ENCODE measurements at places on chromosomes 7 and 10.

- DNase-seq: no peak
Observed at GRCh38 chr7:27155816-27156507, 513 bp downstream of the HOXA7 start.

GRCh38 chr7:27191161-27191731 is 6.2 kb upstream of the HOXA11 start:
- no peak for DNase-seq

GRCh38 chr10:21511946-21512572 is 13.4 kb downstream of the SKIDA1 start:
- DNase-seq: no peak

DNA sequence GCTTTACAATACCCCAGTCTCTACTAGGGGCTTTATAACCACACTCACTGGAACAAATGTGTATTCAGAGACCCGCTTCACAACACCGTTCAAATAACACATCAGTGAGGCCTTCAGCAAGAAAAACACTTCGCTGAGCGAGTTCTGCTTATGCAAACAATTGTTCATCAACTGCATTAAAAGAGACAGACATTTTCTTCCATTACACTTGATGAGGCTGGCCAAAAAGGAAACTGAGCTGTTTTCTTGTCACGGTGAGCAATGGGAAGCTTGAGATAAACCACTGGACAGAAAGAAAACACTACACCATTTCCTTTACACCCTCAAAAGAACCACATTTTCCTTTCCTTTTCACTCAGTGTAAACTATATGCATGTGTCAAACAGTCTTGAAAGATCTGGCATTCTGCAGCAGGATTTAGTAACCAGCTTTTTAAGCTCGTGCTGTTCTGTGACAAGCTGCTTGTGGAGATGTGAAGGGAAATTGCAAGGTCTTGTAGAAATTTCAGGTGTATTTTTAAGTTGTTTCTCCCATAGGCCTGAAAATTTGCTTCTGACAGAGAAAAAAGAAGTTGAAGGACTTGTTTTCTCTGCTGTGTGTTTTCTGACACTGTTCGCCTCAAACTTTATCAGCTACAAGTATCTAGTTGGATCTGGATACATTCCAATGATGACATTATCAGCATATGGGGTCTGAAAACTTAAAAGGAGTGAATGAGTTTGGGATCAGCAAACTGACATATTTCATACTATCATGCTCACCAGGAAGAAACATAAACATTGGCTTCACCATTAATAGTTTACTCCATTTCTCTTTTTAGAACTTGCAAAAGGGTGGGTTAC is 693.1 kb downstream of the PARD3 start:
- DNase-seq: no peak

- DNase-seq: no peak
Observed at GRCh38 chr7:108253275-108254044, 123.3 kb upstream of the LAMB4 start.

- DNase-seq: no peak
Observed at GRCh38 chr7:1025743-1026581, 18.4 kb upstream of the GPR146 start.

- no peak for DNase-seq
Observed at GRCh38 chr10:47357131-47357582, 9.0 kb downstream of the RBP3 start.

- DNase-seq: no peak
Observed at GRCh38 chr7:153432063-153432462, 620.1 kb upstream of the DPP6 start.

- DNase-seq: no peak
Observed at GRCh38 chr10:70753841-70754621, 31.1 kb downstream of the TBATA start.

DNA sequence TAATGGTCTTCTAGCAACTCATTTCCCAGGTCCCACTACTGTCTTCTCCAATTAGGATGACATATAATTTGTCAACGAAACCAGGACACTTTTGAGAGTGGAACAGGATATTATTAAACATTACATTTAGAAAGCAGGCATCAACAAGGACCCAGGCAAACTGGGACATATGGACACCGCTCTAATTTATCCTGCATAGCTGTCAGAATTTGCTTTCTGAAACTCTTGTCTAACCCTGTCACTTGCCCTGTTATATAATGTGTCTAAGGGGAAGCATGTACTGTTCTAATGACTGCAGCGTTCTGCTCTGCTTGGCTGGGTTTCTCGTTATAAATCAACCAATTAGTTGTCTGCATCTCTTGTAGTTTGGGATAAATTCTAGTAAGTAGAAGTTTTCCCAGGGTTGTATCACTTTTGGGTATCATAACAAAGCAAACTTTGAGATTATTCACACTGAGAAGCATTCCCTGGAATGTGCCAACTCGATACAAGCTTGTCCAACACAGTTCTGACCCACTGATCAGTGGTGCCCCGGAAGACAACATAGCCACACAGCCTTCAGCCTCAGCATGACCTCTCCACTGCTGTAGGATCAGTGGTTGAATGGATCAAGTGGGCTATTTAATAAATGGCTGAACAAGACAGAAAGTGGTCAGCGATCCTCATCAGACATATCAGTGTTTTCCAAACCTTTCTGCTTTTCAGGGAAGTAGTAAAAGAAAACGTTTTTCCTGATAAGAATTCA is 228.1 kb downstream of the KIF20B start:
- no peak for DNase-seq

DNA sequence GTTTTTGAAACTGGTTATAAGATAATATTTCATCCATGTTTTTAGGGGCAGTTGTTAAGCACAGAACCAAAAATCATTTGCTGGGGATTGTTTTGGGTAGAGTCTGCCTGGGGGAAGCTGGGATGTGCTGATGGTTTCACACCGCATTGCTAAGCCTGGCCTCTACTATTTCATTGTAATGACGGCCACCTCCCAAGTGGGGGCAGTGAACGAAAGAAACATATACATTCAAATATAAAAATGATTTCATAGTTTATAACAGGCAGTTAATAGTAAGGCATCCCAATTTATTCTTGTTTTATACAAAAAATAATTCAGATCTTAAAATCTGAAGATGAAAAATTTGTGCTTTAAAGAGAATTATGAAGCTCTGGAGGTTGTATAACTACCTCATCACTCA is 750.8 kb downstream of the REEP3 start:
- DNase-seq: no peak

DNA sequence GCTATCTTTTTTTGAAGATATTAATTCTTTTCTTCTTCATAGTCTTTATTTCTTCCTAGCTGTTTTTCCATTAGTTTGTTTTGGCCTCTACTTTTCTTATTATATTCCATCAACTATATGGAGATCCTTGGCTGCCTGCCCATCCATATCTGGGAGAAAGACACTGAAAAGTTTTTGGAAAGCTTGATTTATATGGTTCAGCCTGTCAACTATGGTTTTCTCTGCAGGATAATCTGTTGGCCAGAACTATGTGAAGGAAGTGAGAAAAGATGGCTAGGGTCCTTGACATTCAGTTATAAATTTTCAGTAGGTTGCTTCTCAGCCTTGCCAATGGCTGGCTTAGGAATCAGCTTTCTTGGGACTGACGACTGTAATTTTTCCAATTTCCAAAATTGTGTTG is 10.0 kb upstream of the CDK14 start:
- DNase-seq: no peak

DNA sequence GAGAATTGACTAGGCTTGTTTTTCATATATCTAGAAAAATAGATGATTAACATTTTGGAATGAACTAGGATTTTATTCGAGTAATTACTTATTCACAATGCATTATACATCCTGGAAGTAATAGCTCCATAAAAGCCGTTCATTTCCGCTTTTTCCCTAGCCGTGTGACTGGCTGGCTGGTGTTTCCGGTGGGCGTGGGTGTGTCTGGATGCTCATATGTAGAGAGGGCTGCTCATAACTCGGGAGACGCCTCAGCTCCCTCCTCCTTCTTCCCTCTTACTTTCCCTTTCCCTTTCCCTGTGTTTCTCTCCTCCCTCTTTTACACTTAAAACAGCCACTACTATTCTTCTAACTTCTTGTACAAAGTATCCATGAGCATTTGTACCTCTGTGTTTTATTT is 187.7 kb upstream of the VSTM2A start:
- DNase-seq: no peak

GRCh38 chr10:127880557-127880956 is 12.2 kb downstream of the CLRN3 start:
- DNase-seq: no peak

GRCh38 chr7:82616059-82616728 is 172.6 kb upstream of the CACNA2D1 start:
- DNase-seq: no peak

GRCh38 chr7:91491868-91492267 is 227.6 kb downstream of the FZD1 start:
- no peak for DNase-seq

- no peak for DNase-seq
Observed at GRCh38 chr10:4983615-4984216, 19.9 kb downstream of the AKR1C2 start.

GRCh38 chr10:11046776-11047160 is 29.1 kb downstream of the CELF2 start:
- DNase-seq: no peak

DNA sequence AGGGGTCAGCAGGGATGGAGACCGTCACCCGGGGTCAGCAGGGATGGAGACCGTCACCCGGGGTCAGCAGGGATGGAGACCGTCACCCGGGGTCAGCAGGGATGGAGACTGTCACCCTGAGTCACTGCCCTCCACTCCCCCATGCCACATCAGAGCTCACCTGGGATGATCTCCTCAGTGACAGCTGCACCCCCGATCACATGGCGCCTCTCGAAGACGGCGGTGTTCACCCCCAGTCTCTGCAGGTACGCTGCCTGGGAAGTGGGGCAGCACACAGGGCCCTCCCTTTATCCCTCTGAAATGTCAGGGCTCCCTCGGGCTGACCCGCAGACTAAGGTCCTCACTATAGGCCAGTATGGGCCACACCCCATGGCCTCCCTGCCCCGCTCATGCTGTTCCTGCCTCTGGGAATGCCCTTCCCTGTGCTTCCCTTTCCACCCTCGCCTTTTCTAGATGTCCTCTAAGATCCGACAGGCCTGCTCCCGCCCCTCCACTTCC is 7.2 kb downstream of the PYROXD2 start:
- no peak for DNase-seq

DNA sequence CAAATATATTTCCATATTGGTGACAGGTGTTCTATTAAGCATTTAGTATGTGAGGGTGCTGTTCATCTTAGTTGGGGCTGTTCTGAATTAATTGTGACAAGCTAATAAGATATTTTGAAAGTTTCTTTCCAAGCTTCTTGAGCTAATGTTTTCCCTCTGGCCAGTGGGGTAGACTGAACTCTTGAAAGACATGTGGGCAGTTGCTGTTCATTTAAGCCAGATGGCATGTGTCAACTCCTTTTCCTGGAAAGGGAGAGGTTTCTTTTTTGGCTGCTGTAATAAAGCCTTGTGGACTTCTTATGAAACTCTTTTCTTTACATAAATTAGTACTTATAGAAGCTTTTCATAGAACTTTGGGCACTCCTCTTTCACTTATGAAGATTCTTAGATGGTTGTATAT is 21.7 kb downstream of the RAB18 start:
- no peak for DNase-seq

- no peak for DNase-seq
Observed at GRCh38 chr7:26061678-26062603, 90.1 kb upstream of the NFE2L3 start.

- no peak for DNase-seq
Observed at GRCh38 chr7:104818961-104819880, 194.8 kb upstream of the KMT2E start.

GRCh38 chr10:3776796-3777571 is 8.0 kb downstream of the KLF6 start:
- no peak for DNase-seq

DNA sequence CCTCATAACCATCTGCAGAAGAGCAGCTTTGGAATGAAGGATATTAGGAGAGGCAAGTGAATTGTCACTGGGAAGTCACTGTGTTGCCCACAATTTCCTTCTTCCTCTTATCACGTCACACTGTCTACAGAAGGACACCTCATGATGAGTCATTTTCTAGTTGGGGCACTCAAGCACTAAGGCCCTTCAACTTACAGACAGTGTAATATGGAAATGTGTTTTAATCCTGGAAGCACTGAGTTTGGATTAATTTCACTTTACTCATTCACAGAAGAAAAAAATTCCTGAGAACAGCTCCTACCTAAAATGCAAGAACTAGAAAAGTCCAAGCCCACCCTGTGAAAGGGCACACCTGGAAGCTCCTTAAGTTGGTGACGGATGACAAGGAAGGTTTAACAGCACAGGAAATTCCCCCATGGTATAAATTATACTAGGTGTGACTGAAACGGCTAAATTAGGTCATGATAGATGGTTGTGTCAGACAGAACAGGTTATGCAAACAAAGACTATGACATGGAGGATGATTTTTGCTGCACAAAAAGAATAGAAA is 56.6 kb downstream of the PARD3 start:
- DNase-seq: peak; percentile 59

Measured in HS-27A (cell line).